ENCODE measurements at places on chromosomes 12 and 14. TPM values are rescaled to one million over a fixed set of nuclear protein-coding genes. Genes with fewer than 3 reads are reported as not detected.

The SERPINA1 gene
- total RNA-seq = not detected

The MYF5 gene
- total RNA-seq = not detected

The C14orf93 gene
- 10.6 TPM for total RNA-seq

The KRT83 gene
- total RNA-seq = not detected

The RNF212B gene
- not detected for total RNA-seq

The VPS33A gene
- 10.9 TPM for total RNA-seq

The SLC25A21 gene
- not detected for total RNA-seq

The ACSM4 gene
- total RNA-seq = not detected

The PRR13 gene
- 12.1 TPM for total RNA-seq

The SCN8A gene
- 0.23 TPM for total RNA-seq

The BRMS1L gene
- total RNA-seq = 2.6 TPM

The ACSS3 gene
- 3.2 TPM for total RNA-seq

The MEG3 gene
- total RNA-seq = 24.7 TPM

The AKAP6 gene
- 18.2 TPM for total RNA-seq
